Left lung (tissue), 14 donors: ENCODE measurements at places on chromosomes 1 and 21. TPM values are rescaled to one million over a fixed set of nuclear protein-coding genes. Genes with fewer than 3 reads are reported as not detected.

The GBP7 gene
- polyA plus RNA-seq: 0.39 TPM

The ADCY10 gene
- 0.21 TPM for polyA plus RNA-seq

The MYOG gene
- polyA plus RNA-seq: not detected

The TRIM46 gene
- 6.2 TPM for polyA plus RNA-seq

The ZNF593OS gene
- polyA plus RNA-seq: 2.2 TPM

The NPPB gene
- polyA plus RNA-seq: not detected

The FAM72B gene
- polyA plus RNA-seq: 3.8 TPM

The PTBP2 gene
- 52.2 TPM for polyA plus RNA-seq

The C1QTNF12 gene
- polyA plus RNA-seq: 0.66 TPM

The PTCH2 gene
- 5.9 TPM for polyA plus RNA-seq

The NPHS2 gene
- 0.52 TPM for polyA plus RNA-seq

The EPS8L3 gene
- polyA plus RNA-seq: 0.42 TPM

The KCNE2 gene
- 0.76 TPM for polyA plus RNA-seq

The KLHDC9 gene
- 5.6 TPM for polyA plus RNA-seq

The TRAF3IP3 gene
- 3.4 TPM for polyA plus RNA-seq

The C1orf226 gene
- 4.7 TPM for polyA plus RNA-seq

The GBP4 gene
- polyA plus RNA-seq: 18.9 TPM

The GPR37L1 gene
- 0.09 TPM for polyA plus RNA-seq

The CSF1 gene
- polyA plus RNA-seq: 8.8 TPM

The TCHH gene
- polyA plus RNA-seq: 0.14 TPM

The PPM1J gene
- 0.51 TPM for polyA plus RNA-seq

The SPRR4 gene
- polyA plus RNA-seq: not detected

The CATSPERE gene
- 1.9 TPM for polyA plus RNA-seq

The VAMP4 gene
- polyA plus RNA-seq: 18.1 TPM

The DDAH1 gene
- 87.3 TPM for polyA plus RNA-seq

The GBP6 gene
- 0.45 TPM for polyA plus RNA-seq

The GFI1 gene
- 0.77 TPM for polyA plus RNA-seq

The TSPEAR gene
- polyA plus RNA-seq: 3.7 TPM

The ATP6V1G3 gene
- polyA plus RNA-seq: not detected

The IGSF9 gene
- 16.9 TPM for polyA plus RNA-seq

The HCRTR1 gene
- 0.24 TPM for polyA plus RNA-seq

The TMPRSS3 gene
- polyA plus RNA-seq: 0.76 TPM

The G0S2 gene
- 40.1 TPM for polyA plus RNA-seq

The NBPF4 gene
- polyA plus RNA-seq: not detected

The GORAB gene
- 29.1 TPM for polyA plus RNA-seq

The SLAMF1 gene
- 0.18 TPM for polyA plus RNA-seq

The TOE1 gene
- polyA plus RNA-seq: 10.6 TPM

The NMNAT2 gene
- 2.9 TPM for polyA plus RNA-seq

The SH2D2A gene
- polyA plus RNA-seq: 0.73 TPM

The CRYZ gene
- polyA plus RNA-seq: 78.6 TPM

The BATF3 gene
- 3.3 TPM for polyA plus RNA-seq

The CD164L2 gene
- 0.88 TPM for polyA plus RNA-seq

The TGFB2 gene
- polyA plus RNA-seq: 155 TPM

The IQGAP3 gene
- 12.0 TPM for polyA plus RNA-seq

The SLC16A4 gene
- 7.2 TPM for polyA plus RNA-seq

The HAPLN2 gene
- 0.50 TPM for polyA plus RNA-seq

The CAPN8 gene
- 0.77 TPM for polyA plus RNA-seq

The RNU1-3 gene
- 1.7 TPM for polyA plus RNA-seq

The C1orf159 gene
- polyA plus RNA-seq: 16.0 TPM

The FCAMR gene
- polyA plus RNA-seq: 0.07 TPM

The CNN3 gene
- 277 TPM for polyA plus RNA-seq

The TNFSF18 gene
- 1.2 TPM for polyA plus RNA-seq
